ENCODE measurements at places on chromosomes 11 and 22.

DNA sequence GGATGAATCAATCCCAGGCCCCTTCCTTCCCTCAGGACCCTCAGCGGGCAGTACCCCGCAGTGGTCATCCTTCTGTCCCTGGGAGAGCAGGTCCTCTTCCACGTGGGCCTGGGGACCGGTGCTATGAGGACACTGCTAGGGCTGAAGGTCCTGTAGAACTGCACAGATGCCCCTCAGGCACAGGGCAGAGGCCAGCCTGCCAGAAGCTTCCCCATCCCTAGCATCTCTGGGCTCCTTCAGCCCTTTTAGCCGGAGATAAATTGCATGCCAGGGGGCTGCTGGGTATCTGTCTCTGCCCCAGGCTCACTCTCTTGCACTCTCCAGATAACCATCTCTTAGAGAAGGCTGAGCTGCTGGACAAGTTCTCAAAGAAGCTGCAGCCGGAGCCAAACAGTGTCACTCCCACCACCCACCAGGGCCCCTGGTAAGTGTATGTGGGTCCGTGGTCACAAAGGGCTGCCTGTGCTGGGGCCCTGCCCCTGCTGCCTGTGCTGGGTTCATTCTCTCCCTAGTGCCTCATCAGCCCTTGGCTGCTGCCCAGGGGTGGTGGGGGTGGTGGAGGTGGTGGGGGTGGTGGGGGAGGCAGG lies 2.3 kb downstream of the ATG16L2 start:
- DNase-seq = no peak

DNA sequence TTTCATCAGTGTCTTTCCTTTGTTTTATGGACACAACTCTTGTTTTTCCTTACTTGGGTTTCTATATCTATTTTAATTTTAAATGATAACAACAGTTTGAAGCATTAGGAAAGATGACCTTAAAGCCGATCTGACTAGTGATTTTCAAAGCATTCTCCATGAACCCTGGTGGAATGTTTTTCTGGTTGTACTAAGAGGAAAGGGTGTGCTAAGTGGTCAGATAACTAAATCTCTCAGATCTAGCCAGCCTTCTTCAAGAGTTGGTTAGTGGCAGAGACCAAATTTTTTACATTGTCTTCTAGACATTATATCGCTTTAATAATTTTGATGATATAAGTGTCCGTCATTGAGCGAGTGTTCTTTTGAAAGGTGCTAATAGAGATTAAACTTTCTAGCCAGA lies 134.4 kb downstream of the METTL15 start:
- no peak for DNase-seq

- no peak for DNase-seq
Observed at GRCh38 chr11:96391698-96392307, 2.0 kb downstream of the JRKL start.

GRCh38 chr11:58863697-58864096 lies 19.2 kb upstream of the GLYATL2 start:
- no peak for DNase-seq

GRCh38 chr11:57306161-57306876 lies 18.4 kb downstream of the TNKS1BP1 start:
- no peak for DNase-seq

- DNase-seq = no peak
Observed at GRCh38 chr22:29310863-29311339, 4.5 kb downstream of the GAS2L1 start.

DNA sequence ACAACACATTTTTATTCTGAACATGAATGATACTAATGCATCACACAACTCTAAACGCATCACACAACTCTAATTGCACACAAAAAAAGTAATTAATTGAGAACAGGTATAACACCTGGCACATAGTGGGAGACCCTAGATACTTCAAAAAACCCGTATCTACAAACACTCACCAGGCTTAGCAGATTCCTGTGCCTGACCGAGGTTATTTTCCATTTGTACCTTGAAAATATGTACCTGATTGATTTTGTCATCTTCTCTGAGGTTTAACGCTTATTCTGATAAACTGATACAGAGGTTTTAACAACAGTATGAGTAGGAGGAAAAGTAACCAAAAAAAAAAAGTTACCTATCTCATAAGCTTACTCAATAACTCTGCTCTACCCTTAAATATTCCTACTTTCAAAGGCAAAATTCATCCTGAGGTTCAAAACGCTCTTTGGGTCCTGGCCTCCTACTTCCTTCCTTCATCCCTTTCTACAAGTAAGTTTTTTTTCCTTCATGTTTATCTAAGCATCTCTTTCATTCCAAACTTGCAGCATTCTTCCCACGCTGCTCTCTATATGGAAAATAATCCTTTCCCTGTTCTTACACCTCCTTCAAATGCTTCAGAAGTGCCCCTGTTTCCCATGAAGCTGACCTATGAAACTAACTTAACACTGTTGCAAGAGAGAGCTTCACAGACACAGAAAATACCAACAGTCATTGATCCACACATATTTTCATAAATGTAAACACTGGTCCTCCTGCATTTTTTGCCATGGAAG lies 73.3 kb downstream of the ETS1 start:
- DNase-seq = no peak

DNA sequence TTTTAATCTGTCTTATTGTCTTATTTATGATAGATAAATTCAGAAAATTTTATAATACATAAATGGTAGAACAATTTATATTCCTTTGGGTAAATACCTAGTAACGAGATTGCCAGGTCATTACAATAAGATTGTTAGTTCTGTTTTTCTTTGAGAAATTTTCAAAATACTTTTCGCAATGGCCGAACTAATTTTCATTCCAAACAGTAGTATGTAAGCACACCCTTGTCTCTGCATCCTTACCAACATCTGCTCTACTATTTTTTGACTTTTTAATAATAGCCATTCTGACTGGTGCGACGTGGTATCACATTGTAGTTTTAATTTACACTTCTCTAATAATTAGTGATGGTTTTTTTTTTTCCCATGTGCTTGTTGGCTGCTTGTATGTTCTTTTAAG lies 351.4 kb upstream of the LUZP2 start:
- DNase-seq = no peak

GRCh38 chr11:63882555-63883242 lies 34.3 kb downstream of the RCOR2 start:
- no peak for DNase-seq

- no peak for DNase-seq
Observed at GRCh38 chr11:106087815-106088435, 10.5 kb downstream of the AASDHPPT start.

DNA sequence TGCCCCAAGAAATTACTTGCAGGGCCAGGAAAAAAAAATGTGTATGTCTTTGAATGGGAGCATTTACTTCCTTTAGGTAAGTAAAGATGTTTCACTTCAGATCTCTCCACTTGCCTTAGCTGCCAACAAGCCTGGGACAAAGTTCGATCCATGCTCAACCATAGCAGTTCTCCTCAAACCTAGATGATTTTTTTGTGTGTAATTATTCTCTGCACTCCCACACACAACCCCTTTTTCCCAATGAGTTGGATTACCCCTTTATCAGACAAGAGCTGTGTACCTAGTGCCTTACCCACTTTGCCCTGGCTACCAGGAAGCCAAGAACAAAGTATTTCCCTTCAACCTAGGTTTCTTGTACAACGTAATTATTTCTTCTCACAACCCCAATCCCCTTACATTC lies 35.6 kb downstream of the TPBGL start:
- DNase-seq = no peak

DNA sequence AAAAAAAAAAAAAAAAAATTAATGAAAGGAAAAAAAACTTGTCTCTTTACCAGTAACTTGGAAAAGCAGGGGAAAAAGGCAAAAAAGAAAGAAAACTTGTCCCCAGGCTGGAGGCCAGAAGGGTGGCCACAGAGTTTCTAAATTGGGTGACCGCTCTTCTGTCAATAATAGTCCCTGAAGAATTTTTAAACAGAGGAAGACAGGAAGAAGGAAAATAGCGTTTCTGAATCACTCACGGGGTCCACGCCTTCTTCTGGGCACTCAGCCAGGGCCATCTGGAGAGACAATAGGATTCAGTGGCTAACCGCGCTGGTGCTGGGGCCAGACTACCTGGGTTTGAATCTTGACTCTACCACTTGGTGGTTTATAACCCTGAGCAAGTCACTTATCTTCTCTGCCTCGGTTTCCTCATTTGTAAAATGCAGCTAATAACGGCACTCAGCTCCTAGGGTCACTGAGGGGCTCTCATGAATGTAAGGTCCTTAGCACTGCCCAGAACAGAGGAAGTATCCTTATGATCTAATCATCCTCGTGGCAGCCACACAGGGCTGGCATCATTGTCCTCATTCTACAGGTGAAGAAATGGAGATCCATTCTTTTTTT lies 7.0 kb downstream of the C11orf86 start:
- no peak for DNase-seq

DNA sequence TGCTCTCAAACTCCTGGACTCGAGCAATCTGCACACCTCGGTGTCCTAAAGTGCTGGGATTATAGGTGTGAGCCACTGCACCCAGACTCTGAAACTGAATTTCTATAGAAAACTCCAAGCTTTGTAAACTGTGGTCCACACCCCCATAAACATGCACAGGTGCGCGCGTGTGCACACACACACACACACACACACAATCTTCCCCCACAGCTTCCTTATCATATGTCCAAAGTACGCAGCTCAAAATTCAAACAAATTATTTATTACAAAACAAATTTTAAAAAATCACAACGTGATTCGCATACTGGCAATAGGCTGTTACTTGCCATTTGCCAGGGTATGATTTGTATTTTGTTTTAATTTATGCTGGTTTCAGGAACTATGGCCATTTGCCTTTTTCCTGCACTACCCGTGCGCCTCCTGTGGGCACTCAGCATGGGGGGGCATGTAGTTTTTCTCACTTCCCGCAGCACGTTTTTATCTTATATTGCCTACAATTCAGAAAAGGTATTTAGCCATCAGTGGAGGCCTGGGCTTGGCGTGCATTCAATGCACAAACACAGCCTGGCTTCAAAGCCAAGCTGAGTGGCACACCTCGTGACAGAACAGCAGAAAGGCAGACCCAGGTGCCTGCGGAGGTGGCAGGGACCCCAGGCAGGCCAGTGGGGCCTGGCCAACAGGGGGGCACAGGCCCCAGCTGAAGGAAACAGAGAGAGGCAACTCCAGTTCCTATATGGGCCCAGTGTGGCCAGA lies 10.8 kb upstream of the SNX32 start:
- no peak for DNase-seq

DNA sequence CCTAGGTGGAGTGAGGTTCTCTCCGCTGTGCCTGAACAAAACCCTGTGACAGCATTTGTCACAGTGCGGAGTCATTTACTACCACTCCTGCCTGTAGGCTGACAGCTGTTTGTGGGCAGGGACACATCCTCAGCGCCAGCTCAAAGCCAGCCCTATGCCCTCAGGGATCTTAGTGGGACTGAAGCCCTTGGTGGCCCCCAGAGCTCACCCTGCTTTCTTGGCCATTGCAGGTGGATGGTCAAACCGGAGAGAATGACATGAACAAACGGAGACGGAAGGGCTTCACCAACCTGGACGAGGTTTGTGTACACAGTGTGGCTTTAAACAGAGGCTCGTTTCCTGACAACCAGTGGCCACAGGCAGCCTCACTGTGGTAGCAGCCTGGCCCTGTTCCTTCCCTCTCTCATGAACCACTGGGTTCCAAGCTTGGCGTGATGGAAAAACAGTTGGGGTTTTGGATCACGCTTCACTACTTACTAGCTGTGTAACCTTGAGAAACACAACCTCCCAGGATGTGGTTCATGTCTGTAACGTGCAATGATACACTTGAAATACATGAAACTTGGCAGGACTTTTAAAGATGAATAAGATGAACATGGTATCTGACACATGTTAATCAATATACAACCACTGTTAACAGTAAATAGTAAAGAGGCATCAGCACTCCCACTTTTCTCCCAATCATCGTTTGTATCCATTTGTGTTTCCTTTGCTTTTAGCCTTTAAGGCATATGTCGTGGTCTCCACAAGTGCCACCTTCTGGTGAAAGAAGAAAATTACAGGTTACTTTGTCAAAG lies 125.8 kb downstream of the MICAL2 start:
- DNase-seq = no peak

DNA sequence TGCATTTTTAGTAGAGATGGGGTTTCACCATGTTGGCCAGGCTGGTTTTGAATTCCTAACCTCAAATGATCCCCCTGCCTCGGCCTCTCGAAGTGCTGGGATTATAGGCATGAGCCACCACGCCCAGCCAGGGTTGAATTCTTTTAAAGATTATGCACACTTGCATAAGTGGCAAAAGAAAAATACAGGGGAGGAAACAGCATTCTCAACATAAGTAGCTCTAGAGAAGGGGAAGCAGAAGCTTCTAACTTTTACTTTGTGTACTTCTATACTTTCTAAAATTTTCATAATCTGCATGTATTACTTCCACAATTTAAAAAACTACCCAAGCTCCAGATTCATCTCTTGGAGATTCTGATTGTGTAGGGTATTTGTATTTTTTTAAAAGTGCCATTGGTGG lies 108.0 kb downstream of the SLC1A2 start:
- DNase-seq = no peak

DNA sequence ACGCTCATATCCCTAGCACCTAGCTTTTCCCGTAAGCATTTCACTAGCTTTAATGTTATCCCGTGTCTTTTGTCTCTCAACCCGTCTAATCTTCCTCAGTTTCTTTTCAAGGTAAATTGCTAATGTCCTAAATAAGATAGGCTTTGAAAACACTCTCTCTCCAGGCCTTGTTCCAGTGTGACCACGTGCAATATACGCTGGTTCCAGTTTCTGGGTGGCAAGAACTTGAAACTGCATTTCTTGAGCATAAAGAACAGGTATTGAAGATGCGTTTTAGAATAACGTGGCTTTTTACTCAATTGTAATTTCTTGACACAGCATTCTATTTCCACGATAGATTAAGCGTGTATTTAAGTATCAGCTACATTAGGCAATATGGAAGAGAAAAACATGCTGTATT lies 1.1 kb downstream of the CDC45 start:
- DNase-seq = no peak

GRCh38 chr11:1308743-1309497 lies 512 bp downstream of the TOLLIP start:
- DNase-seq = no peak

DNA sequence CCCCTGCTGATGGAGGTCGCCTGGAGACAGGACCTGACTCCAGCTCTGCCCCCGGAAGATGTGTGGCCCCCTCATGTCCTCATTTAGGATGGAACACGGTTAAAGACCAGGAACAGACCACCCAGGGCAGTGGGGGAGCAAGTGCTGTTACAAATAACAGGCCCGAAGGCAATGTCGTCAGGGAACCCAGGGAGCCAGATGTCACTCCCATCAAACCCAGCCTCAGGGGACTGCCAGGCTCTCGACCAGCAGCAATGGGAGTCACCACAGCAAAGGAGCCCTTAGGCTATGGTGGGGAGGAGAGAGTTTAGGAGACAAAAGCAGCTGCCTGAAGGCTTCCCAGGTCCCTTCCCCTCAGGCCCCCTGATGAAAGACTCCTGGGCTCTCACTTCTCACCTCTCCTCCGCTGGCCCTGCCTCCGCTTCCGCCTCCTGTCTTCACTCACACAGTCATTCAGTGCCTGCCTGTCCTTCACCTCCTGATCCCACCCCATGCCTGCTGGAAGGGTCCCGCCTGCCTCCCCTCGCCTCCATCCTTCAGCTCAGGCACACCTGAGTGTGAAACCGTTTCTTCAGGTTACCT lies 4.4 kb downstream of the RPS19BP1 start:
- no peak for DNase-seq

All from activated CD4-positive, CD25-positive, alpha-beta regulatory T cell (primary cell).